NCI-H748 treated with DMSO at 0.1 percent for 48 hours (cell line): ENCODE measurements at places on chromosomes 1 and 21.

GRCh38 chr21:16047904-16048303 lies 318.1 kb downstream of the USP25 start:
- no peak for DNase-seq

- DNase-seq = no peak
Observed at GRCh38 chr1:113818578-113818977, 6.3 kb upstream of the RSBN1 start.

GRCh38 chr1:156083800-156084790 lies 1.8 kb upstream of the MEX3A start:
- no peak for DNase-seq

DNA sequence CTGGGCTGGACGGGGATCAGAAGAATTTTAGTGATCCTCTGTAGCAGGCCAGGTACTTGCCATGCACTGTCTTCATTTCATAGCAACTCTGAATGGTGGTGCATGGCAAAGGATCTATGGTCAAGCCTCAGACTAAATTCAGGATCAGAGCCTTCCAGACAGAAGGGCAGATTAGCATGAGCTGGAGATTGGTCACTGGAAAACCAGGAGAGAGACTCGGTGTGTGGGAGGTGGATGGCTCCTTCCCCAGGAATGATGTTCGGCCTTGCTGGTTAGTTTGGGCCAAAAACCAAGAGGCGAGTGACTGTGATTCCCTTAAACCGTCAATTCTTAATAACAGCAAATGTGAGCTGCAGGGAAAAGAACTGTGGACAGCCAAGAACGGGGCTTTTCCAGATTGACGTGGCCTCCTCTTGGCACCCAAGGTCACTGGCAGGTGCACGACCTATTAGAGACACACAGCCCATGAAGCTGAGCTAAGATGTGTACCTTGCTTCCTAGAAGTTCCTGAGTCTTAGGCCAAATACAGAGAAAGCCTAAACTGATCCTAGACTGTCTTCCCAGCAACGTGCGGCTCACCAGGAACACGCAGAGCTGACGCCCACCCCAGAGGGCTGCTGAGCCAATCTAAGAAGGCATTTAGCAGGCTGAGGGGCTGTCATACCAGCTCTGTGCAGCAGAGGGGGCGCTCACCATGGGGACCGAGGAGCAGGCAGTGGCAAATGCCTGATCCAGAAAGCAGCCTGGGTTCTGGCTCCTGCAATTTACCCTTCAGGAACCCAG lies 18.5 kb downstream of the ALDH4A1 start:
- DNase-seq = peak; percentile 6

DNA sequence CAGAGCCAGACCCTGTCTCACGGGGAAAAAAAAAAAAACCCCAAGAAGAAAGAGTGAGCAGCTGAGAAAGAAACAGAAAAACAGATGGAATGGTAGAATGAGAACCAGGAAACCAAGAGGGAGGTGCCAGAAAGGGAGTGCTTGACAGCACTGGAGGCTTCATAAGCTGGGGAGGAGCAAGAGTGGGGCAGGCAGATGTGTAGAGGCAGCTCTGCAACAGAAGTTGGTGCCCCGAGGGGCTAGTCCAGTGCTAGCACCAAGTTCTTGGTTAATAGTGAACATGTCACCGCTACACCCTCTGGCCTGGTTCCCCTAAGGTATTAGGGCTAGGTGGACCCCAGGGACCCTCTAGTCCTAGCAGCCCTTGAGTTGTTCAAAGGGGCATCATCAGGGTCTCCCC lies 98.0 kb downstream of the TGFBR3 start:
- no peak for DNase-seq

DNA sequence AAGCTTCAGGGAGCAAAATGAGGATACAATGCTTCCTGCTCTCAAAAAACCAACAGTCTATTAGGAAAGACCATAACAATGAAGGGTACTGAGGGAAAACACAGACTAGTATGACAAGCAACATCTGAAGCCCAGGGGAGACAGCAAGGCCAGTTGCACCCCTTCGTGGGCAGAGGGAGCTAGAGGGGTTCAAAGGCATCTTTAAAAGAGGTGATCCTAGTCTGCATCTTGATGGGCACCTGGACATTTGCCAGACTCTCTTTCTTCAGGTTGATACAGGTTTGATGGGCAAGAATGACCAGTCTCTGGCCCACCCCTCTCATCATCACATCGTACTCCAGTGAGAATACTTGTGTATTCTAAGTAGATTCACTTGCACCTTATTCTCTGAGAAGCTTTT lies 177.7 kb downstream of the VAV3 start:
- DNase-seq = peak; percentile 23

DNA sequence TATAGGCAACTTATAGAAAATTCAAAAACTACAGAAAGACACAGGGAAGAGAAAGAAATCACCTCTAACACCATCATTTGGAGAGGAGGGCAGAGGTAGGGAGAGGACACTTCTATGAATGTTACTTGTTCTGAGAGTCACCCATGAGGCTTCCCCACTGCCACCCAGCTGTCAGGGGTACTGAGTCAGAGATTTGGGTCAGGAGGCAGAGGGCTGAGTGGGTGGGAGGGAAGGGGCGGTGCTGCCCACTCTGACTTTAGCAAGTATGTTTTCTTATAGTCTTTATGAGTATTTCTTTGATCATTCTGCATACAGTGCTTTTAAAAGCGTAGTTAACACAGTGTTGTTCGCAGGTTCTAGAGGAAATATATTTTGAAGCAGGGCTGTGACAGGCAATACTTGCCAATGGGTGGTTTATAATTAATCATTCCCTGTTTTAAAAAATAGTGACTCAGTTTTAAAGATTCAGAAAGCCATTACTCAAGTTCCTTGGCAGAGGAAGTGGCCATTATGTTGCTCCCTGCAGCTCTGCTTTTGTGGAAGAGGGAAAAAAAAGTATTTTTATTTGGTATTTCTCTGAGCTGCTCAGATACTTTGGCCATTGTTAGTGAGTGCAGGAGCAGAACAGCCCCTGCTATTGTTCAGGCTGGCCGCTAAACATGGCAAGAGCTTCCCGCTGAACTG lies 18.3 kb downstream of the IL6R start:
- no peak for DNase-seq

- DNase-seq = no peak
Observed at GRCh38 chr1:245091818-245092637, 62.8 kb upstream of the KIF26B start.

DNA sequence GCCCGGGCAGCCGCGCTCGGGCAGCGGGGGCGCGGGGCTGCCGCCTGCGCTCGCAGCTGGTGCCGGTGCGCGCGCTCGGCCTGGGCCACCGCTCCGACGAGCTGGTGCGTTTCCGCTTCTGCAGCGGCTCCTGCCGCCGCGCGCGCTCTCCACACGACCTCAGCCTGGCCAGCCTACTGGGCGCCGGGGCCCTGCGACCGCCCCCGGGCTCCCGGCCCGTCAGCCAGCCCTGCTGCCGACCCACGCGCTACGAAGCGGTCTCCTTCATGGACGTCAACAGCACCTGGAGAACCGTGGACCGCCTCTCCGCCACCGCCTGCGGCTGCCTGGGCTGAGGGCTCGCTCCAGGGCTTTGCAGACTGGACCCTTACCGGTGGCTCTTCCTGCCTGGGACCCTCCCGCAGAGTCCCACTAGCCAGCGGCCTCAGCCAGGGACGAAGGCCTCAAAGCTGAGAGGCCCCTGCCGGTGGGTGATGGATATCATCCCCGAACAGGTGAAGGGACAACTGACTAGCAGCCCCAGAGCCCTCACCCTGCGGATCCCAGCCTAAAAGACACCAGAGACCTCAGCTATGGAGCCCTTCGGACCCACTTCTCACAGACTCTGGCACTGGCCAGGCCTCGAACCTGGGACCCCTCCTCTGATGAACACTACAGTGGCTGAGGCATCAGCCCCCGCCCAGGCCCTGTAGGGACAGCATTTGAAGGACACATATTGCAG lies 3.0 kb downstream of the ARTN start:
- DNase-seq = peak; percentile 53

- no peak for DNase-seq
Observed at GRCh38 chr1:4787551-4787950, 133.1 kb downstream of the AJAP1 start.

DNA sequence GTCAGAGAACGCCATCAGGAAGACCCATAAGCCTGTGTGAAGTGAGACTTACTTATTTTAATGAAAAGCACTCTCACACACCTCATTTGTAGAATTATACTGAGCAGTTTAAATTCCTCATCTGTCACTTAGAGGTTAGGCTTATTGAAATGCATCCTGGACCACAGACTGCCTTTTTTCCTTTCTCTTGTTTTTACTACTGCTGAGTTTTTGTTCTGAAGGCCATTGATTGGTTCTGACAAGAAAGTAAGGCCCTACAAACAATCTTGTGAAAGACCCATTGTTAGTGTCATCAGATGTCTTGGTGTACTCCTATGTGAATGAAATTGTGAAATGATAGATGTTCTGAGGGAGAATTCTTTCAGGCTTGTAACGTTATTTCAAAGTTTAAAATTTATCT lies 1343.3 kb upstream of the ADGRL2 start:
- no peak for DNase-seq

- no peak for DNase-seq
Observed at GRCh38 chr1:55610203-55610602, 395.0 kb upstream of the USP24 start.

DNA sequence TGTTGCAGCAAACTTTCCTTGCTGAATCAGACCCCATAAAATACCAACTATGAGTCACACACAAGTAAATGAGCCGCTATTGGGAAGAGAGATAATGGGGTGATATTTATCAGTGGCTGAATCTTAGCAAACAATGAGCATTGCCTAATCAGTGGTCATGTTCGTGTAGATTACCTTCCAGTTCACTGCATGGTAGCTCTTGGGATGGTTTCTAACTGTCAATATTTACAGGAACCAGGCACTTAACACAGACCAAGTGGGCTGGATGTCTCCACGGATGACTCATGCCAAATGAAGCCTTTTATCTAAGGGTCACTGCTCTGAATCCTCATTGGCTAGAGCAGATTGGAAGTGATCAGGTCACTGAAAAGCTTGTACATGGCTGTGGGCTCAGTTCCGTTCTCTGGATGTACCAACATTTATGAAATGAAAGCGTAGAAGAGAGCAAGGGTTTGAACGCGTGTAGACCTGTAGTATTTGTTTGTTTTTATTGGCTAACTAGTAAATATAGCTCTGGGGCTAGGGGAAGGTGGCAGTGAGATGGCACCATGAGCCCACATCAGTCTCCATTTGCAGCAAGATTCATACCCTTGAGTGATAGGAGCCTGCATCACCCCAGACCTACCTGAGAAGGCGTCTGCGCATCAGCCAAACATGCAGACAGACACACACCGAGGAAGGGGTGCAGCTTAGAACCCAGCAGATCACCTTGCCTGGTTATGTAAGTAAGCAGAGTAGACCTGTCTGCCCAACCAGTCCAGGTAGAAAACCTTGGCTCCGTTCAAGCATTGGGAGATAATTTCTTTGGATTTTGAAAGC lies 153.3 kb downstream of the TOMM20 start:
- DNase-seq = peak; percentile 89

DNA sequence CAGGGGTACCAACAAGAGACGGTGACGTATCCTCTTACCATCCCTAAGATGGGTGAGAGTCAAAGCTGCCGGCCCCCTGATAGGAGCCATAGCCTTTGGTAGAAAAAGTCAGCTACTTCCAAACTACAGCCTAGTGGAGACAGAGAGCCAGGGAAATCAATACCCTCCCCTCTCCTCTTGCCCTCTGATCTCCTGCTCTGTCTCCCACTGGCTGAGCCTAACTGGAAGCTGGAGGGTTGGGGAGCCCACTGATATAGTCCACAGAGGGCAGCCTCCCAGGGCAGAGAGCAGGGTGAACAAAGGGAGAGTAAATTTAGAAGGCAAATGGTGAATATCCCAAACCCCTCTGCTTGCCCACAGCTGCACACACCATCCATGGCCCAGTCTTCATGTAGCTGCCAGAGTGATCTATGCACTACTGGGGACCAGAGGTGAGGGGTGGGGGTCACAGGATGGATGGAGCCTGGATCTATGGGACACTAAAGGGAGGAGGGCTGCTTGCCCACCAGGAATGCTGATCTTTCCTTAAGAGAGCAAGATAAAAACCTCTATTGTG lies 80.0 kb downstream of the DHRS3 start:
- DNase-seq = no peak

DNA sequence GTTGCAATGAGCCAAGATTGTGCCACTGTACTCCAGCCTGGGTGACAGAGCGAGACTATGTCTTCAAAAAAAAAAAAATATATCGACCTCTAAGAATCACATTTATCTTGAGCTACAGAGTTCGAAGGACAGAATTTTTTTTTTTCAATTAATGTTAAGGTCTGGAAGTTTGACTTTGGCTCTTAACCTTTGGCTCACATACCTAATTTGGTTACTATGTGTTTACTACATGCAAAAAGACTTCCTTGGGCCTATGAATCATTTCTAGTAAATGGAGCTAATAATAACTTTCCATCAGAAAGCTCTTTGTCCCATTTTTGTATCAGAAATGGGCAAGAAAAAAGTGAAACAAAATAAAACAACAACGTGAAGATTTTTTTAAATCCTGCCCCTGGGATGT lies 351.2 kb downstream of the SMYD3 start:
- DNase-seq = no peak
